ENCODE measurements at places on chromosomes 7 and 10.

DNA sequence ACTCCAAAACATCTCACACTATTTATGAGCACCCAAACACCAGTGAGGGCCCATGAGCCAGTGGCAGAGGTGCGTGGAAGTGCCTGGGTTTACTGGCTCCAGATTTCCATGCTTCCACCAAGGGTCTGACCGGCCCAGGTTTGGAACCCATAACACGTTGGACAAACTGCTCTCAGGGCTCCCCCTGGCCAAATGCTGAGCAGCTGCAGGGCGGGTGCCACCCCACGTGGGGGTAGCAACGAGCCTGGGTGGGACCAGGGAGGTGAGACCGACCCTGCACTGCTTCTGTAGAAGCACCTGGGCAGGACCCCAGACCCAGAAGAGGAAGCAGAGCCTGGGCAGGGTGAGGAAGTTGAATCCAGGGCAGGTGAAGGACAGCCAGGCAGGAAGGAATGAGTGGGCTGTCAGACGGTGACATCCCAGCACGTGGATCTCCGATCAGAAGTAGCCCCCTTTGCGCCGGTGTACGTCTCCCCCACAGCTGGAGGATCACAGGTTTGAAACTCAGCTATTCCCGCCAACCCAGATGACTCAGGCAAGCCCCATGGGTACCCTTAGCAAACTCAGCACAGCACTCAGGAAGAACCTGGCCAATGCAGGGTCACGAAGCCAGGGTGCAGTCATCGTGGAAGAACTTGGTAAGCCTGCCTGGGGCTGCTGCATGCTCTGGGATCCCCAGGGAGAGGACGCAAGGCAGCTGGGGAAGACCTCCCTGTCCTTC, 100.4 kb upstream of the DDC start:
- no peak for DNase-seq

DNA sequence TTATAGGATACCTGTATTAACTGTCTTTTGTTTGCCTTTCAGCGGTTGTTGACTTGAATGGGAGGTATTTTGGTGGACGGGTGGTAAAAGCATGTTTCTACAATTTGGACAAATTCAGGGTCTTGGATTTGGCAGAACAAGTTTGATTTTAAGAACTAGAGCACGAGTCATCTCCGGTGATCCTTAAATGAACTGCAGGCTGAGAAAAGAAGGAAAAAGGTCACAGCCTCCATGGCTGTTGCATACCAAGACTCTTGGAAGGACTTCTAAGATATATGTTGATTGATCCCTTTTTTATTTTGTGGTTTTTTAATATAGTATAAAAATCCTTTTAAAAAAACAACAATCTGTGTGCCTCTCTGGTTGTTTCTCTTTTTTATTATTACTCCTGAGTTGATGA, 26.6 kb downstream of the RBM17 start:
- DNase-seq = no peak

DNA sequence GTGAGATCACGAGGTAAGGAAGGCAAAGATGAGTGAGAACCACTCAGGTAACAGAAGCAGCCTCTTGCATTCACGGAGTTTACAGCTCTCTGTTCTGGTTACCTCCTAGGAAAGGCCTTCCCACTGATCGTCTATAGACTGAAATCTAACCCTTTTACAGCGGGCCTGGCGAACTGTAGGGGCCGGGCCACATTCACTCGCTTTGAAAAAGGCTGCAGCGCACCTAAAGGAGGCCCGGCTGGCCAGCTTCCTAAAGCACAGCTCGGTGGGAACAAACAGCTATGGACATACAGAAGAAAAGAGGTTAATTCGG, 565 bp downstream of the ATP5MK start:
- no peak for DNase-seq

- no peak for DNase-seq
These were observed 8.9 kb downstream of the CFAP46 start for GRCh38 chr10:132933308-132934042.

DNA sequence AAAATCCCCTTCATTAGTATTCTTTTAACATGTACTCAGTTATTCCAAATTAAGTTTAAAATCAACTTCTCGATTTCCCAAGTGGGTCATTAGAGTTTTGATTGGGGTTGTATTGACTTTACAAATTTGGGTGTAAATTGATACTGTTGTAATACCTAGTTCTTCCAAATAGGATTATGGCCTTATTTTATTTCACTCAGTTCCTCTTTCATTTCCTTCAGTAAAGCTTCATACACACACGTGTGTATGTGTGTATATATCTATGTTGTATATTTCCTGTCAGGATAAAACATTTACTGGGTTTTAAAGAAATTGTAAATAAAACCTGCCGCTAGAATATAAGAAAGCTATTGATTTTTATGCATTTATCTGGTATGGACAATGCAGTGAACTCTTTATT, 15.9 kb downstream of the YME1L1 start:
- DNase-seq = no peak

DNA sequence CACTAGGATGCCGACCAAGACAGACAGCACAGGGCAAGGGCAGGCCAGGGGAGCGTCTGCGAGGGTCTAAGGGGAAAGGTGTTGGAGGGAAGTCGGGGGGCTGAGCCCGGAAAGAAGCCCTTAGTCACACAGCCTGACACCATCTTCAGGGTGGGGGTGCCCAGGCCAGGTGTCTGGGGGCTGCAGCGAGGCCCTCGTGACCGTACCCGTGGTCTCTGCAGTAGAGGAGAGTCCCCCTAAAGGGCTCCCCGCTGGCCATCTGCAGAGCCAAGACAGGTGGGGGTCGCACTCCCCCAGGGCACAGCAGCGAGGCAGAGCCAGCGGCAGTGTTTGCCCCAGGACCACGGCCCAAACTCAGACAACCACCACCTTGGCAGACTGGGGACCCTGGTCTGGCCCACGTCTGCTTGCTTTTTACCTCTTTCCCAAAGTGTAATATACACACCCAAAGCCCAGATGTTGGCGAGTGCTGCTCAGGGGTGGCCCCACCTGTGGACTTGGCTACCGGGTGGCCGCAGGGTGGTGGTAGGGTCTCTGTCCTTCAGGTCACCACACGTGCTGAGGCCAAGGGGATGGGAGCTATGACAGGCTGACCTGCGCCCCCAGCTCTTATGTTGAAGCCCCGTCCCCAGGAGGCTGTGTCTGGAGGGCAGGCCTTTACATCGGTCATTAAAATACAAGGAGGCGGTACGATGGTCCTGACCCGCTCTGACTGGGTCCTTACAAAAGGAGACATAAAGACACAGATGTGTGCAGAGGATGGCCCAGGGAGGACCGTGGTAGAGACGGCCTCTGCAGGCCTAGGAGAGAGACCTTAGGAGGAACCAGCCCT, 107.4 kb downstream of the DNAJB6 start:
- DNase-seq = no peak

DNA sequence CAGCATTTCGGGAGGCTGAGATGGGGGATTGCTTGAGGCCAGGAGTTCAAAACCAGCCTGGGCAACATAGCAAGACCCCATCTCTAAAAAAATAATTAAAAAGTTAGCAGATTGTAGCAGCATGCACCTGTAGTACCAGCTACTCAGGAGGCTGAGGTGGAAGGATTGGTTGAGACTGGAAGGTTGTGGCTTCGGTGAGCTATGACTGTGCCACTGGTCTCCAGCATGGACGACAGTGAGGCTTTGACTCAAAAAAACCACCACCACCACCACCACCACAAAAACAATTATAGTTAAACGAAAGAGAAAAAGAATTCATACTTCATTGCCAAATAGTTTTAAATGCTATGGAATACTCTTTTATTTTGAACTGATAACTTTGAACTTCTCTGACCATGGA, 63.4 kb downstream of the VTI1A start:
- peak; percentile 7 for DNase-seq

DNA sequence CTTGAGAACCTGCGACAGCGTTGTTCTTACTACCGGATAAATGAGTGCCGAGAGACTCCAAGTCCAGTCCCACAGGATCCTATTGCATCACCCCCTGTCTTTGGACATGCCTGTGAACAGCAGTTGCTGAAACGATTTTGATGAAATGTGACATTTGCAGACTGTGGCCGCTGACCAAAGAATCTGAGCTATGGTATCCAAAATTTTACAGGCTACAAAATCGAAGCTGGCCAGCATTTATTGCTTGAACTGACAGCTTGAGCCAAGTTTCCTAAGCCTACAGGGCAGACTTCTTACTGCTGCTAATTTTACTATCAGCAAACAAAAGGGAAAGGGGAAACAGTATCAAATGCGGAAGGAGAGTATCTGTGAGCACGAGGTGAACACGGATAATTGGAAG, 12.1 kb upstream of the NPVF start:
- no peak for DNase-seq

- DNase-seq = no peak
These were observed 35.3 kb upstream of the SEMA3C start for GRCh38 chr7:80954191-80954590.

- DNase-seq = no peak
These were observed 624 bp upstream of the CEP55 start for GRCh38 chr10:93495654-93496321.

- no peak for DNase-seq
These were observed 42.7 kb downstream of the PRF1 start for GRCh38 chr10:70559861-70560260.

- DNase-seq = no peak
These were observed 103.2 kb downstream of the NRBF2 start for GRCh38 chr10:63236113-63236935.

DNA sequence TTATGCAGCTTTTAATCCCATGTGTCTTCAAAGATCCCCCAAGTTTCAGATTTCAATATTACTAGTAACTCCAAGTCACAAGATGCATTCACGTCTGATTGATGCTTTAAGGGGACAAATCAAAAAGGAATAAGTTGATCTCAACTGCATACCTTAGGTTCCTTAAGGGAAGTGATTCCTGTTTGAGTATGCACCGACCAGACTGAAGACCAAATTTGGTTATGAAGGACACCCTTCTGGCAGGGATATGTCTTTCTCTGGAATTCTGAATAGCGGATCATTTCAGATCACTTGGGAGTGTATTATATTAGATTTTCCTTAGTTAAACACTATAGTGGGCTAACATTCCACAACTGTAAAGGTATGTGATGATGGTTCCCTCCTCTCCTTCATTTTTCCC, 4.3 kb downstream of the KIF5B start:
- DNase-seq = no peak

DNA sequence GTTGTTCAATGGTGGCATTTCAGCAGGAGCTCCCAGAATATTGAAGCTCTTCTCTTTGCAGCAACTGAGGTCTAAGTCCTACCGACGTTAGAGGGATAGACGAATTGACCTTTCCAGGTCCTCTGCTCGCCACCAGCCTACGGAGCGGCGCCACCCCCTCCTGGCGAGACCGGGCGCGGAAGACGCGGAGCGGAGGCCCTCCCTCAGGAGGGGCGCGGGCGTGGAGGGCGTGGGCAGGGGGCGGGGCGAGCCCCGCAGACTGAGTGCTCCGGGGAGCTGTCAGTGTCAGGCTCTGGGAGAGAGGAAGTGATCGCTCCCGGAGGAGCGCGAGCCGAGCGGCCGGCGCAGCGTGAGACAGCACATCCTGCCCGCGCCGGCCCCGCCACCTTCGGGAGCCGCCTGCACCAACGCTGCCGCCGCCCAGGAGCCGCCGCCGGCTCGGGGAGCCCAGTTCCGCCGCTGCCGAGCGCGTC, at the start of gene DYNC1I1:
Gene DYNC1I1 (plus strand): TSS at position 257 of the 473 bp plus-strand sequence. CDS start 32,176 bp downstream, outside the sequence.
- DNase-seq = no peak

GRCh38 chr10:127250031-127250430, 53.6 kb upstream of the INSYN2A start:
- DNase-seq = no peak

- DNase-seq = no peak
These were observed 27.3 kb downstream of the ADAP1 start for GRCh38 chr7:927031-927671.

DNA sequence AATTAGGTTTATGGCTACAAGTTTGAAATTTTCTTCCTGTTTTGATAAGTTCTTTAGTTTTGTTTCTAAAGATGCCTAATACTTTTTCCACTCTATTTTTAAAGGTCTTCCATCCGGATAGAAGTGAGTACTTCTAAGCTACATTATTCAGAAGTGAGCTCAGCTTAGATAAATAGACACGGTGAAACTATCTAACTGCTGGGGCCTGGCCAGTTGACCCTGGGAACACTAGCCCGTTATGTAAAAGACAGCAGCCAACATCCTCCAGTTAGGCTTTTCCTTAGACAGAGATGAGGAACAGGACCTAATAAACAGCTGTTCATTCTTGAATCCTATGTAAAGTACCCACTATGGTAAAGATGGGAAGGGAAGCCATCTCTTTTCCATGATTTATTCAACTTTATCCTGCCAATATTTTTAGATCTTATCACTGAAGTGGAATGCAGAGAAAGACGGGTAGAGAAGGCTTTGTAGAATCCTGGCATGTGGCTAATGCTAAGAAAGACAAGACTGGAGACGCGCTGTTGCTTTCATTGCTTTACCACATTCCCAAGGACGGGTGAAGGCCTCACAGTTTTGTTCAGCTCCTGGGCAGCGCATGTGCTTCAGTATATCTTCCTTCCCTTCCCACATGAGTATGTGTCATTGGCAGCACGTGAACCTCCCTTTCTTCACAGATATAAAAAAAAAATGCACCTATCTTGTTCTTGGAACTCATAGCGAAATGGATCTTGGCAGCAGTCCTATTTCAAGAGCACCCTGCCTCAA, 340.0 kb upstream of the MEOX2 start:
- no peak for DNase-seq

Measured in stimulated activated CD4-positive, alpha-beta T cell treated with anti-CD3 and anti-CD28 coated beads, Interleukin-4, amount 100 ng/mL, for 24 hours (primary cell).